ENCODE measurements at places on chromosomes 3 and 15. TPM values are rescaled to one million over a fixed set of nuclear protein-coding genes. Genes with fewer than 3 reads are reported as not detected.

KATNBL1 gene
- total RNA-seq = 57.9 TPM

ACAN gene
- total RNA-seq = not detected

CTXN2 gene
- total RNA-seq = 0.14 TPM

RHOV gene
- 0.18 TPM for total RNA-seq

FAM240A gene
- not detected for total RNA-seq

DAZL gene
- not detected for total RNA-seq

TNFSF10 gene
- 18.5 TPM for total RNA-seq

SLCO2A1 gene
- 1.4 TPM for total RNA-seq

SCAANT1 gene
- total RNA-seq = not detected

CCR9 gene
- not detected for total RNA-seq

CLRN1 gene
- not detected for total RNA-seq

GNAT1 gene
- total RNA-seq = 0.78 TPM

IQCF5 gene
- total RNA-seq = not detected

RTP3 gene
- total RNA-seq = not detected

UBP1 gene
- total RNA-seq = 89.7 TPM

SLC28A2 gene
- not detected for total RNA-seq
